IPS DF 6.9 (cell line): ENCODE measurements at places on chromosomes 3 and 15.

DNA sequence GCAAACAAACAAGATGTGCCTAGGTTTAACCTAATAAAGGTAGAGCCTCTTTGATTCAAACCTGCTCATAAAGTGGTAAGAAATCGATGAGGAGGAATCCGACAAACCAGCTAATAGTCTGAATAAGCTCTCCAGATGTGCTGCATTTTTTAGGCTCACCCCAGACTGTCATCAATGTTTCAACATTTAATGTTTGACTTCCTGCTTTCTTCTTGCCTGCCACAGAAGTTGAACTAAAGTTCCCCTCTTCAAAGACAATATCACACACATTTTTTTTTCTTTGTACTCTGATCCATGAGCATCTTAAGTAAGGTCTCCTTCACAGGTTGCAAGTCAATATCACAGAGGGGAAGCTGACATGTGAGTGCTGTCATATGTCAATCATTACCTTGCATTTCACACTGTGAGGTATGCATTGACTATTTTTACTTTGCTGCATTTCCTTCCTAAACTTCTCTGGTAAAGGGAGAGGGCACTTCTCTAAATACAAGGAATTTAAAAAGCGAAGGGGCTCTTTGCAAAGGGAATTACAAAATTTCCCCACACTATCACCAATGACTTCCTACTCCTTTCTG is 172.3 kb upstream of the MCTP2 start:
- no peak for DNase-seq

DNA sequence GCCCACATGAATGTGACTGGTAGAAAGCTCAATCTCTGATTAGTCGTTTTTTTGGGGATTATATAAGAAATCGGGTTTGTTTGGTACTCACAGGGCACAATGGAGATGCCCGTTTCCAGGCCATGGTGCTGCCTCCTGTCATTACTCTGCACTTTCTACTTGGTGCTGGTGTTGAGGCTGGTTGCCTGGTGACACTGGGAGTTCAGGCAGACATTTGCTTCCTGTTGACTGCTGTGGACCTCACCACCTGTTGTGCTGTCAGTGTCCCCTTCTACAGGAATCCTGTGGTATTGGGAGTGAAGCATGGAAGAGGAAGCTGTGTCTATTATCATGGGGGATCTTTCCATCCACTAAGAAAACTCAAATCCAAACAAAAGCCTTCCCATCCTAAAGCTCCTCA is 227.2 kb upstream of the TBL1XR1 start:
- DNase-seq: no peak

GRCh38 chr15:81411051-81411450 is 37.0 kb upstream of the TMC3 start:
- no peak for DNase-seq

DNA sequence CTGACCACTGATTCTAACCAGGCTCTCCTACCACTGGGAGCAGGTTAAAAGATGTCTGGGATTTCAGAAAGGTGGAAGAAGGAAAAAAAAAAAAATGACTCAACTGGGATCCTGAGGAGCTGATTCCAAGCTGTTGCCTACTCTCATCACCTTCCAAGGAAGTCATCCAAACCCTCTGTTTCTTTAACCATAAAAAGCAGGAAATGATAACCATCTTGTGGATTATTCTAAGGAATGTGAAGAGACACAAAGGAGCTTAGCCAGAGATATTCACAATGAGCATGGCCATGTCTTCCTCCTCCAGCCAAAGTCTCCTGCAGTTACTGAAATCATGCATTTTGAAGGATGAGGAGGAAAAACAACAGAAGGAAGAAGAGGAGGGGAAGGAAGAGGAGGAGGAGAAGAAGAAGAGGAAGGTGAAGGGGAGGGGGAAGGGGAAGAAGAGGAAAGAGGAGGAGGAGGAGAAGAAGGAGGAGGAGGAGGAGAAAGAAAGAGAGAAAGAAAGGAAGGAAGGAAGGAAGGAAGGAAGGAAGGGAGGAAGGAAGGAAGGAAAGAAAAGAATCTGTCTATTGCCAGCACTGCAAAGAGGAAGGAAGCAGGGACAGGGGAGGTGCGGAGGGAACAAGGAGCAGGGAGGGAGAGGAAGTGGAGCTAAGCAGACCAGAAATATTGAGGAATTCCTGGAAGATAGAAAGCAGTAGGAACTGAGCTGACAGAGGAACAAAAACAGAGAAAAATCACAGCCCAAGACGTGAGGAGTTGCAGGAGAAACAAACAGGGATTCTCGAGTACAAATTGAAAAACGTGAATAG is 229.2 kb downstream of the UACA start:
- DNase-seq: no peak

DNA sequence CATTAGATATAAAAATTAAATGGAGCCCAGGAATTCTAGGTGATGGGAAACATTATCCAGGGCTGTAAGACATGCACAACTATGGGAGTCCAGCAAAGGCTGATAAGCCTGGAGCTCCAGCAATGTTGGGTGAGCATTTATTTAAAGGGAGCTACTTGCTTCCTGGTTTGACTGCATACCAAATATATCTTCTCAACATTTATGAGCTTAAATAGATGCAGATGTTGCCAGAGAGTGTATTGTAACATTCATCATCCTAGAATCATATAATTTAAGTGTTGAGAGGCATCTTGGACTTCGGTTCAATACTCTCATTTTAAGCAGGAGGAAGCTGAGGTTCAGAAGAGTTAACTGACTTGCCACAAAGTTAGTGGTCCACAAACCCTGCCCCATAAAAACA is 12.2 kb upstream of the POLR2M start:
- DNase-seq: no peak

DNA sequence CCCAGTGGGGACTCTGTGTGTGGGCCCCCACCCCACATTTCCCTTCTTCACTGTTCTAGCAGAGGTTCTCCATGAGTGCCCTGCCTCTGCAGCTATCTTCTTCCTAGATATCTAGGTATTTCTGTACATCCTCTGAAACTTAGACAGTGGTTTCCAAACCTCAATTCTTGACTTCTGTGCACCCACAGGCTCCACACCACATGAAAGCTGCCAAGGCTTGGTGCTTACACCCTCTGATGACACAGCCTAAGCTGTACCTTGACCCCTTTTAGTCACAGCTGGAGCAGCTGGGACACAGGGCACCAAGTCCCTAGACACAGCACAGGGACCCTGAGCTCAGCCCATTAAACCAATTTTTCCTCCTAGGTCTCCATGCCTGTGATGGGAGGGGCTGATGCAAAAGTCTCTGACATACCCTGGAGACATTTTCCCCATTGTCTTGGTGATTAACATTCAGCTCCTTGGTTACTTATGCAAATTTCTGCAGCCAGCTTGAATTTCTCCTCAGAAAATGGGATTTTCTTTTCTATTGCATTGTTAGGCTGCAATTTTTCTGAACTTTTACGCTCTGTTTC is 304.5 kb downstream of the OTOL1 start:
- DNase-seq: no peak

DNA sequence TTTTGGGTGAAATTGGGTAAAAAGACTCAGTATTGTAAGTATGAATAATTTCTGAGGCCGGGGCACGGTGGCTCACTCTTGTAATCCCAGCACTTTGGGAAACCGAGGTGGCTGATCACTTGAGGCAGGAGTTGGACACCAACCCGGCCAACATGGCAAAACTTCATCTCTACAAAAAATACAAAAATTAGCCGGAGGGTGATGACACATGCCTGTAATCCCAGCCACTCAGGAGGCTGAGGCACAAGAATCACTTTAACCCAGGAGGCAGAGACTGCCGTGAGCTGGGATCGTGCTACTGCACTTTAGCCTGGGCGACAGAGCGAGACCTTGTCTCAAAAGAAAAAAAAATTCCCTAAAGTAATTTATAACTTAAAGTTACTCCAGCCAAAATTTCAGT is 162.2 kb downstream of the APBA2 start:
- no peak for DNase-seq

DNA sequence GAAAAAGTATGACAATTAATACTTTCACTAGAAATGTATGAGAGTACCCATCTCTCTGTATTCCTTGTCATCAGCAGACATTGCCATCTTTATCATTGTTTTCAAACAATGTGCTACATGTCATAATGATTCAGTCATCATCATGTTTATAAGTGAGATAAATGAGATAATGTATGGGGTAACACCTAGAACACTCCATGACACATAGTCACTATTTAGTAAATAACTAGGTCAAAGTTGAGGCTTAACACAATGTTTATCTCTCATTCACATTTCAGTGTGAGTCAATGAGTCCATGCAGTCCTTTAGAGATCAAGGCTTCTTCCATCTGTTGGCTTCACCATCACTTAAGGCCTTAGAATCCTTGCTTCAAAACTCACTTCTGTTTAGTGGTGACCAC is 70.0 kb downstream of the NLGN1 start:
- no peak for DNase-seq

DNA sequence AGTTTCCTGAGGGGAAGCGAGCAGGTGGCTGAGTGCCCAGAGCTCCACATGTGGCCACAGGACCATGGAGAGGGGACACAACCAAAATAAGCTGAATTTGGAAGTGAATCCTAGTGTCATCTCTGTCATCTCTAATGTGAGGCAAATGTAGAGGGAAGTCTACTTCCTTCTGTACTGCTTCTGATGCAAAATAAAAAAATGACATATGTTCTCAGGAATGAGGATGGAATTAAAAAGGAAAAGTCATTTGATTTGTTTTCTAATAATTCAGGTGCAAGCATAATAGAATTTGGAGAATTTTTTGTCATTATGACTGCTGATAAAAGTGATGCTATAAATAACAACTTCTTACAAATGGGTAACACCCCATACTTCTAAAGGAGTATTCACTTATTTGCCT is 59.5 kb upstream of the POU1F1 start:
- no peak for DNase-seq

- DNase-seq: no peak
Observed at GRCh38 chr15:88482263-88482662, 14.8 kb downstream of the MRPS11 start.

- DNase-seq: no peak
Observed at GRCh38 chr3:183264268-183264667, 11.2 kb downstream of the B3GNT5 start.

- DNase-seq: no peak
Observed at GRCh38 chr3:185552358-185552877, at the start of gene LIPH. Gene LIPH (minus strand): TSS chr3:185552588. CDS start chr3:185552471, 117 bp downstream.

DNA sequence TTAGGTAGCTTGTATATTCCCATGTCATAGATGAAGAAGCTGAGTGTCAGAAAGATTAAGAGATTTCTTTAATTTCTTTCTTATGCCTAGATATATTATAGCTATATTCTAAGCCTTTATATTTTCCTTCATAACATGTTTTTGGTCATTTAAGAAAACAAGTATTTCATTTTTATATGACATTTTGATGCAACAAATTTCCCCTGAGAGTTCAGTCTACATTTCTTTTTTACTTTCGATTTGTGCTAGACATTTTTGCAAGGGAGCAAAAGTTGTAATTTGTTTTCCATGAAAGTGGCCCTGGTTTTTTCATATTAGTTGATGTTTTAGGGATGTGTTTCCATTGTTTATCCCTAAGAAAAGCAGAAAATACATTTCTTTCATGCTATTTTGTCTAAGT is 344.9 kb downstream of the NLGN1 start:
- no peak for DNase-seq

DNA sequence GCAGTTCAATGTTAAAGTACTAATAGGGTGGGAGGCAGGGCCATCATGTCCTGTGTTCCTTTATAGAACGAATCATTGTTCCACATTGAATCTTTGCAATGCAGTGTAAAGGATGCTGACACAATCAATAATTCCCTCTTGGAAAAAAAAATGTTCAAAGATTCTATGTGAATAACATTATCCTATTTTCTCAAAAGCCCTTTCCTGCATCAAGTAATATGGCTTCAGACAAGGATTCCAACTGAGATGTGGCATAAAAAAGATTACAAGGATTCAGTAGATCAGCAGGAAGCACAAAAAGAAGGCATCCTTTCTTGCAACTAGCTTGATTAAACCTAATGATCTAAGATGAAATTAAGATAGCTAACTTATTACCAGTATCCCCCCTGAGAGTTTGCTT is 454.0 kb upstream of the CADM2 start:
- no peak for DNase-seq

DNA sequence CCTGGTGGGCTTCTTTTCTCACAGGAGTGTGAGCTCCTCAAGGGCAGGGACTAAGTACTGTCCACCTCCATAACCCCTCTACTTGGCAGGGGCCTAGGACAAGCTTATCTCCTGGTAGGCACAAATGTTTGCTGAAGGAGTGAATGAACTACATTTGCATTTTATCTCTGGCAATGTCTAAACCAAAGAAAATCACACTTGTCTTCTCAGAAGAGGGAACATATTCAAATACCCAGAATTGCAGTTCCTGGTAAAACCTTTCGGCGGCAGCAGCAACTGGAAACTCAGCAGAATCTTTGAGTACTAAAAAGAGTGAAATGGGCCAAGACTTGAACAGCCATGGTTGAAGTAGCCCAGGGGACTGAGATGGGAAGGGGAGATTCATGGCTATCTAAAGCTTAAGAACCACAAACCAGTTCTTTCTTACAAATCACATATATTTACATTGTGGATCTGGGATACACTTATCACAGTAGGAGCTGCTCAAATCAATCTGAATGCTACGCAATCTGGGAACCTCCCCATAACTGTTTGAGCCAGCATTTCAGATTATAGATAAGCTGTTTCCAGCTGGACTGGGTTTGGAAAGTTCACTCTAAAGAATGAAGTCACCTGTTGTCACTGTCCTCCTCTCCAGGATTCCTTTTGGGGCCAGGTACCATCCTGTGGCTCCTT is 18.7 kb upstream of the PTPN9 start:
- DNase-seq: no peak

DNA sequence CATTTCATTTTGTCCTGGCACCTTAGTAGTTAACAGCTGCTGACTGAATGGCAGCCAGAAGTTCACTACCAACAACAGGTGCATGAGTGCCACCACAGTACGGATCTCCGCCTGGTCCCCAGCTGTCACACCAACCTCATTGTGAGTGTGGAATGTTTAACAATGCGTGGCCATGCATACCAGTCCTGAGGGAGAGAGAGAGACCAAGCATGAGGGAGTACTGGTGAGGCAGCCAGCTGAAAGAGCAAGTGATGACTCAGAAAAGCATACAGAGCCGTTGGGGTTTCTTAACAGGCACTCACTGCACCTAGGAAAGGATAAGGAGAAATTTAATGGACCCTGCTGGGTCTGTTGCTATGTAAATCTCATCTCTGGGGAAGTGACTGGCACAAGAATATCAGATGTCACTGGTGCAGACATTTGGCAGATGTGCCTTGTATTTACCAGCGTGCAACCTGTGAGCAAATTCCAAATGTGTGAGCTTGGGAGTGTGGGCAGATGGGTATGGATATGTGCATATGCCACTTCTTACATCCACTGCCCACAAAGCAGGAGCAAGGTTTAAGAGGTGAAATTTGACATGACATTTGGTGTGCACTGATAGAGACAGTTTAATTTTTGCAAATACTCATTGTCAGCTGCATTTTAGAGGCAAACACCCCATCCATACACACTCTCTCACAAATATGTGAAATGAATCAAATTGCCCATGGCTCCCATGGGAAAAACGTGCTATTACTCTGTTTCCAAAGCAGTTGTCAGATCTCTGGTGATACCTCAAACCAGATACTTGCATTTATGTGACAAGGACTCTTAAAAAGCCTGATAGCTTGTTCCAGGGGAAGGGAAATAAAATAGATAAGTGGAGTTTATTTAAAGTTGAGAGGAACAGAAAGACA is 245.2 kb upstream of the ARPP21 start:
- no peak for DNase-seq

GRCh38 chr3:15313461-15313860 is 18.9 kb downstream of the SH3BP5 start:
- DNase-seq: no peak

GRCh38 chr3:11288786-11289637 is 16.8 kb downstream of the ATG7 start:
- no peak for DNase-seq

- DNase-seq: no peak
Observed at GRCh38 chr3:152488449-152488848, 219.7 kb downstream of the MBNL1 start.

- DNase-seq: no peak
Observed at GRCh38 chr15:76964157-76964556, 30.8 kb upstream of the PSTPIP1 start.
